ENCODE measurements at places on chromosomes 12 and 14.

DNA sequence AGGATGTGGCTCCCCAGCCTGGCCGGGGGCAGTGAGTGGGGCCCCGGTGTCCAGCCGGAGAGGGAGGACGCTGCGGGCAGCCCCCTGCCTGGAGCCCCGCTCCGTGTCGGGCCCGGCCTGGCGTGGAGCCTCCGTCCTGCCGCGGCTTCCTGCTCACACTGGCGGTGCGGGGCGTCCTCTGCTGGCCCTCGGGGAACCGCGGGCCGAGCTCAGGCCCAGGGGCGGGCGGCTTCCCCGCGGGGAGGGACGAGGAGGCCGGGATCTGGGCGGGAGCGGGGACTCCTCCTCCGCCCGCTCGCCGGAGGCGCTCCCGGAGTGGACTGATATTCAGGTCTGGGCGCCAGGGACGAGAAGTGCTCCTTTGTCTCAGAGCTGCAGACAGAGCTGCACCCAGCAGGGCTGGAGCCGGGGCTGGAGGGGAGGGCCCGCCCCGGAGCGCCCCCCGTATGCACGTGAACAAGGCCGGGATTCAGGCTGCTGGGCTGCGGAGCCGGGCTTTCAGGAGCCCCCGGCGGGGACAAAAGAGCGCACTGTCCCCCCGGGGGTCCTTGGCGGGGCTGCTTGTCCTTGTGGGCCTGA, 2.2 kb downstream of the MMP17 start:
- peak; percentile 78 for DNase-seq

DNA sequence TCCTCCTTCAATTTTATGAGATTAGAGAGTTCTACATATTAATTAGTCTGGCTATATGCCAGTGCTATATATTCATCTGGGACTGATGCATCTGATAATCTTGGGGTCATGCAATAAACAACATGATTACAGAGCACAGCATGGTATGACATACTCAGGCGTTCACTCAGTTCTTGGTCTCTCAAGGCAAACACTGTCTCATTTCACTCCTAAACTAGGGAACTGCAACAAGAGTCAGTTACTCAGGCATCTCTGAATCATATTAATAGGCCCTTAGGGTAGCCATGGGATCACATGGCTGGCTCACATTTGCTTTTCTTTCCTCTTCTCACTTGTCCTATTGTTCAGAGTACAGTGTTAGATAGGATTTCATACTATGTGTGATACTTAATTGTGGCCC, 91.8 kb upstream of the TMEM260 start:
- no peak for DNase-seq

- no peak for DNase-seq
These were observed 77.0 kb downstream of the ADGRD1 start for GRCh38 chr12:131030472-131031328.

GRCh38 chr12:47705229-47705565, 633 bp downstream of the RPAP3 start:
- DNase-seq: no peak

GRCh38 chr12:88834226-88834625, 254.0 kb upstream of the KITLG start:
- DNase-seq: no peak

DNA sequence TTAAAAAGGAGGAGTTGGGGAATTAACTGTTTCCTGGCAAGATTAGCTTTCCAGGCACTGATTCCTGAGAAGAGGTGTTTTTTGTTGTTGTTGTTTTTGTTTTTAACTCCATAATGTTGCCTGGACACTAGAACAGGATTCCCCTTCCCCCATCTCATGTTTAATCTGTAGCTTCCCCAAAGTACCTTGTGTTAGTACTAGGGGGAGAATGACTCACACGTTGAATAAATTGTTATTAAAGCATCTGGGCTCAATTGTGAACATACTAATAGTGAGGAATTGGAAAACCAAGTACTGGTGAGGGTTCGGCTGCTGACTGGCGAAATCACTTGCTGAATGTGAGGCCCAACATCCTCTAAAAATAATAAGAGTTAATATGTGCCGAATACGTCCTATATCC, 1.3 kb upstream of the GNG2 start:
- no peak for DNase-seq

DNA sequence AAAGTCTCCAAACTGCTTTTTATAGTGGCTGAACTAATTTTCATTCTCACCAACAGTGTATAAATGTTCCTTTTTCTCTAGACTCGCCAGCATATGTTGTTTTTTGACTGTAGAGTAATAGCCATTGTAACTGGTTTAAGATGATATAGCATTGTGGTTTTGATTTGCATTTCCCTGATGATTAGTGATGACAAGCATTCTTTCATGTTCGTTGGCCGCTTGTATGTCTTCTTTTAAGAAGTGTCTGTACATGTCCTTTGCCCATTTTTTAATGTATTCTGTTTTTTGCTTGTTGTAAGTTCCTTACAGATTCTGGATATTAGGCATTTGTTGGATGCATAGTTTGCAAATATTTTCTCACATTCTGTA, 404.9 kb downstream of the FLRT2 start:
- no peak for DNase-seq

GRCh38 chr14:67413806-67414769, 2.1 kb upstream of the PLEK2 start:
- DNase-seq: no peak

DNA sequence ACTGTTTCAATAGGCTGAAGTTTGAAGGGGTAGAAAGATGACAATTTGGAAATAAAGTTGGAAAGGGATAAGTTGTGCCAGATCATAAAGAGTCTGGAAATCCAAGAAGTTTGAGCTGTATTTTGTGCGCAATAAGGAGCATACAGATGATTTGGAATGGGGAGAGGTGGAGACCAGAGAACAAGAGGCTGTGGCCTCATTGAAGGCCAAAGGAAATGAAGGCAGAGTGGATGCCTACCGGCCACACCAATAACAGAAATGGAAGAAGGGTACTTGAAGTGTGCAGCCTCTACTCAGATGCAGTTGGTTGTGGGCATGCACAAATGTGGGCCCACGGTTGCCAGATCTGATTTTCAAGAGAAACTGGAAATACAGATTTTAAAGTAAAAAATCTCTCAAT, 2.4 kb downstream of the IFT81 start:
- no peak for DNase-seq

DNA sequence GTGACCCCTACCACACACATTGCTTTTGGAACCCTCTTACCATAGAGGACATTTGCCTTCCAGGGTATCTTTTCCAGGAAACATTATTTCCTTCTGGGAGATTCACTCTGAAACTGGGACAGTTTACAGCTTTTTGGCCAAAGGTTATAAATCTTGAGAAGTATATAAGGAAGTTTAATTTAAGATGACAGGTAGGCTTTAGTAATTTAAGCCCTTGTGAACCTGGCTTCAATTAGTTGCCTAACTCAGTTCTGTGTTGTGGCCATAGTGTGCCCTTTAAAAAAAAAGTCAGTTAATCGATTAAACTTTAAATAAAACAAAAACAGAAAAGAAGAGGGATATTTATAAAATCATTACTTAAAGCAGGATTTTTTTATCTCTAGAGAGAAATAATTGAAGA, 142.9 kb downstream of the NAV3 start:
- no peak for DNase-seq

GRCh38 chr12:93977081-93977480, 171.3 kb upstream of the PLXNC1 start:
- no peak for DNase-seq

GRCh38 chr12:6262623-6263022, 47.9 kb upstream of the PLEKHG6 start:
- no peak for DNase-seq

- peak; percentile 27 for DNase-seq
These were observed 23.6 kb upstream of the USP44 start for GRCh38 chr12:95574799-95575452.

- no peak for DNase-seq
These were observed 1.2 kb downstream of the KRT3 start for GRCh38 chr12:52794479-52795331.

DNA sequence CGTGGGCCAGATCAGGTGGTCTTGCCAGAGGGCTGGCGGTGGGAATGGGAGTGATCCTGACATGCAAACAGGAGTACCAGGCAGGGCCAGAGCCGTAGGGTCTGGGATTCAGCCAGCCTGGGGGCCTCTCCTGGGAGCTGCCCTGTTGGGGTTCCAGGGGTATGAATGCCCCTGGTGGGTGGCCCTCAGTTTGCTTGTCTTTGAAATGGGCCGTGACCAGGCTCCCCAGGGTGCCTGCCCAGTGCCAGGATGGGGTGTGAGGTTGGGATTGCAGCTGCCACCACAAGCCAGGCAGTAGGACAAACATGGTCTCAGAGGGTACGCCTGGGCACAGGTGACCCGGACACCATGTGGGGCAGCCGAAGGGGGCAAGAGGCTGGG, 168.8 kb downstream of the KIF26A start:
- no peak for DNase-seq

GRCh38 chr12:93530358-93530757, 42.1 kb upstream of the SOCS2 start:
- no peak for DNase-seq

DNA sequence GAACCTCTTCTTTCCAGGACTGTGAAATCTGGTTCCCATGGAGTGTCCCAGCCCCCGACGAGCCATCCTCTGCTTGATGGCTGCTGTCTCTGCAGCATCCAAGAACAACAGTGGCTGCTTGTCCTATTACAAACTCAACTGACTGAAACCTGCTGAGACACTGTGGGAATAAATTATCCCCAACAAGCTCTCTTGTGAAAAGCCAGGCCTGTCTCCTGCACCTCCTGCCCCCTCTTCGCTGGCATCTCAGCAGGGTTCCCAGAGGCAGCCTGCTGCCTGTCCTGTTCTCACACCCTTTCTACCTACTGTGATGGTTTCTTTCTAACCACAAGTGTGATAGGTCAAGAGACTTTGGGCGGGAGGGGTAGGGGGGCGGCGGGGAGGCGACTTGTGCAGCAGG, 180.2 kb downstream of the TSPAN9 start:
- no peak for DNase-seq

GRCh38 chr12:12734561-12735071, 17.4 kb downstream of the CDKN1B start:
- no peak for DNase-seq

DNA sequence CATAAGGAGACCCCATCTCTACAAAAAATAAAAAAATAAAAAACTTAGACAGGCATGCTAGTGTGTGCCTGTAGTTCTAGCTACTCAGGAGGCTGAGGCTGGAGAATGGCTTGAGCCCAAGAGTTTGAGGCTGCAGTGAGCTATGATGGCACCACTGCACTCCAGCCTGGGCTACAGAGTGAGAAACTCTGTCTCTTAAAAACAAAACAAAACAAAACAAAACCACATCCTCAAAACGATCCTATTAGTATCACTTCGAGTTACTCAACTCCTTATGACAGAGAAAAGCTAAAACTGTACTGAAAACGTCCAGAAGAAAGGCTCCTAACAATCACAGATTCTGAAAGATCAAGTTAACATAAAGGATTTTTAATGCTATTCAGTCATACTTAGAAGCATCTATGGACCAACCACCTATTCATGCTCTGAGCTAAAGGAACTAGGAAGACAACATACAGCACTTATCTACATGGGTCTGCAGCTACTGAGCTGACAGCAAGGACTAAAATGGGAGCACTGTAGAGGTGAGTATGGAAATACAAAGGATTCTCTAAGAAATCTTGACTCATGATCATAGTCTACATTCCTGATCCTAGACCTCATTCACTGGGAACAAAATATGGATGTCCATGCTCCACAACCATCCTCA, 75.3 kb upstream of the DUSP6 start:
- DNase-seq: no peak

GRCh38 chr12:131471271-131471905, 239.5 kb upstream of the SFSWAP start:
- DNase-seq: no peak

DNA sequence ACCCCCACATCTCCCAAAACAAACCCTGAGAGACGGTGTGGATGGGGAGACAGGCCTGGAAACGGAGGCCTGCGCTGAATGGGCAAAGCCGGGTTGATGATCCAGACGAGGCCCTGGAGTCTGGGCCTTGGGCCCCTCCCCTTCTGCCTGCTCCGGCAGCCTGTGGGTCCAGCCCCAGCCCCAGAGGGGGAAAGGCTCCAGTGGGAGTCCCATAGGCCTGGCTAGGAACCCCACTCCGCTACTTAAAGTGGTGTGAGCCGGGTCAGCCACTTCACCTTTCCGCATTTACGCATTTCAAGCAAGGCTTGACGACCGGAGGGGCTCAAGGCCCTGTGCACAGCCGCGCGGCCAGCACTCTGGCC, 695 bp upstream of the TNFAIP2 start:
- peak; percentile 62 for DNase-seq

- DNase-seq: peak; percentile 39
These were observed at the start of gene ZBTB42 for GRCh38 chr14:104800771-104801519. Gene ZBTB42, plus strand, starts transcription at chr14:104801101. Its CDS starts 97 bp downstream, at chr14:104801198.

GRCh38 chr12:69897744-69898143, 72.7 kb downstream of the MYRFL start:
- no peak for DNase-seq
